ENCODE measurements at places on chromosomes 12 and 14.

GRCh38 chr14:61929651-61930050 lies 167.4 kb downstream of the SNAPC1 start:
- no peak for DNase-seq

- DNase-seq = no peak
These were observed 32.8 kb downstream of the PDZRN4 start for GRCh38 chr12:41220931-41221330.

DNA sequence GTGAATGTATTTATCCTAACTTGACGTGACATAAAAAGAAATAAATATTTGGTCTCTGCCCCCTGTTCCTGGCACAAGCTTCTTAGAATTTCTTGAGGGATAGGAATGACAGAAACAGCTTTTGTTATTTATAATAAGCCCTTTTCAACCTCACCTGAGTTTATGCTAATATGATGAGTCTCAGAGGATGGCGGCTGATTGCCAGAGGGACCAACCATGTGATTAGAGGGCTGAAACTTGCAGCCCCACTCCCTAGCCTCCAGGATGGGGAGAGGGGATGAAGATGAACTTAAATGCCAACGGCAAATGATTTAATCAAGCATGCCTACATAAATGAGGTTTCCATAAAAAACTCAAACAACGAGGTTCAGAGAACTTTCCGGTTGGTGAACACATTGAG lies 42.9 kb downstream of the DNAI7 start:
- no peak for DNase-seq

DNA sequence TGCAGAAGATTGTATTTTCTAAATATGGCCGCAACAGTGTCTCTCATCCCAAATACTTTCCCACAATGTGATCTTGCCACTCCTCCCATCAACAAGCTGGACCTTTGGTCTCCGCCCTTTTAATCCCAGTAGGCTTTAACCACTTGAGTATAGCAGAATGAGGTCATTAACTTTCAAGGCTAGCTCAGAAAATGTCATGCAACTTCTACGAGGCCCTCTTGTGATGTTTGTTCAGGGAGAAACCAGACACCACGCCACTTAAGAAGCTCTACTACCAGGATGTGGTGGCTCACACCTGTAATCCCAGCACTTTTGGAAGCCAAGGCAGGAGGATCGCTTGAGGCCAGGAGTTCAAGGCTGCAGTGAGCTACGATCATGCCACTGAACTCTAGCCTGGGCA lies 20.1 kb upstream of the OR6J1 start:
- DNase-seq = no peak

- no peak for DNase-seq
These were observed 411.1 kb downstream of the CCER1 start for GRCh38 chr12:90543841-90544240.

DNA sequence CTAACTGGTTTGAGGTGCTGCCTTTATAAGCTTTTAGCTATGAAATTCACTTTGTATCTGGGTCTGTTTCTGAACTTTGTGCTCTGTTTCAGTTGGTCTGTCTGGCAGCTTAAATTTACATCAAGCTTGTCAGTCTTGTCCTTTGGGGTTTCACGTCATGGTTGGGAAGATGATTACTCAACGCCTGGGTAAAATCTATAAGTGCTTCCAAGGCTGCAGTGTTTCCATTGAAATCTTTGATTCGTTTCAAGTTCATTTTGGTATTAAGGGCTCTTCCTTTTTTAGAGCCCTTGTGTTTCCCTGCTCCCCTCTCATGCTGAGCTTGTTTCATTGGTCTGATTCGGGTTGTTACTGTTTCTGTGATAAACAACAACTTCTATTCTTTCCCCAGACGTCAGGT lies 58.2 kb downstream of the FBXW8 start:
- DNase-seq = no peak

DNA sequence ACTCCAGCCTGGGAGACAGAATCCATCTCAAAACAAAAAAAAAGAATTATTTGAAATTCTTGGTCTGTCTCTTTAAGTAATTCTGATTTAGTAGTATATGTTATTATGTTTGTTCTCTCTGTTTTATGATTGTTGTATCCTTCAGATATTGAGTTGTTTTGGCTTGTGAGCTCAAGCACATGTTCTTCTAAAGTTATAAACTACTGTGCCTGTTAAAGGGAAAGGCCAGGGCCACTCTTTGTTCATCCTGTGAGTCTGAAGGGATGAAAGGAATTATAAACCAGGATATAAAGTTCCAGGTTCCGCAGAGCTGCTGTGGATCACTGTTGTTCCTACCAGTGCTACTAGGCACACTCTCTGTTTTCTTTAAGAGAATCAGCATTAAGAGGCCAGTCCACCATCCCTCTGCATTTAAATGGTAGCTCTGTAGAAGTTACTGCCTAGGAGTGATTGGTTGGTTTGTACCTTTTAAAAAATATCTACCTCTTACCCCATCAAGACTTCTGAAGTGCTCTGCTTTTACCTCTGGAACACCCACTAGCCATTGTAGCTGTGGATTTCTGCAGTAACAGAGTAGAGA lies 14.1 kb downstream of the TMTC3 start:
- no peak for DNase-seq

DNA sequence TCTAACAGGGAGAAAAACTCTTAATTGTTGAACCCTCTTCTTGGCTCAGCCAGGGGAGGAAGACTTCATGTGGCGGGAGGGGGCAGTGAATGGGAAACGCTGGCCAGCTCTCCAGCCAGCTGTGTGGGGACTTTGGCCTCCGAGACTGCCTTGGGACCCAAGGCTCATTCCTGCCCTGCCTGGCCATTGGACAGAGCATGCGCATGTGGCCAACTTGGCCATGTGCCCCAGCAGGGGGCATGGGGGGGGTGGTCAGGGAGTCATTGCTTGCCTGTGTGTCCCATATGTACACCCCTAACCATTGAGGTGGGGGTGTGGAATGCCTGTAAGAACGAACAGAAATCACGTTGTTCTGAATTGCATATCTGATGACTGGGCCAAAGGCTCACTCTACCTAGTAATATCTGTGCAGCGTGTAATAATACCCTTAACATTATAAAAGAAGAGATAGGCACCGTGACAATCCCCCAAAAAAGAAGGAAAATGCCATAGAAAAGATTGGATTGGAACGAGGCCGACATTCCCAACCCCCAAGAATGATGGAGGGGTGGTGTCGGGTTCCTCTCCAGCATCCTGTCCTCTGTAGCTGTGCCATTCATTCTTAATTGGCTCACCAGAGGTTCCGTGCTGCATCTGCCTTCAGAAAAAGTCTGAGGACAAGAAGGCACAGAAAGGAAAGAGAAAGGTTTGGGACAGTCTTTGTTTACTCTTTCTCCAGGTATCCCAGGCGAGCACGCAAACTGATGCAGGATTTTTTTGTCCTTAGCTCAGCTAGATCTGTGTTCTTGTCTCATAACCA lies 3.5 kb upstream of the FAR2 start:
- no peak for DNase-seq

- no peak for DNase-seq
These were observed 2.1 kb downstream of the MYL6 start for GRCh38 chr12:56160193-56160763.

- no peak for DNase-seq
These were observed 87.3 kb downstream of the SUDS3 start for GRCh38 chr12:118463677-118464076.

GRCh38 chr12:46379352-46379751 lies 6.8 kb upstream of the SLC38A2 start:
- DNase-seq = no peak

Data from non-pigmented ciliary epithelial cell (primary cell).